ENCODE measurements at places on chromosomes 12 and 14. TPM values are rescaled to one million over a fixed set of nuclear protein-coding genes. Genes with fewer than 3 reads are reported as not detected.

GRCh38 chr12:106586278-106586802 lies 3.5 kb downstream of the RFX4 start:
- no peak for DNase-seq

The INHBE gene
- polyA plus RNA-seq, result 0.36 TPM

The MGAT2 gene
- polyA plus RNA-seq, result 8.8 TPM

DNA sequence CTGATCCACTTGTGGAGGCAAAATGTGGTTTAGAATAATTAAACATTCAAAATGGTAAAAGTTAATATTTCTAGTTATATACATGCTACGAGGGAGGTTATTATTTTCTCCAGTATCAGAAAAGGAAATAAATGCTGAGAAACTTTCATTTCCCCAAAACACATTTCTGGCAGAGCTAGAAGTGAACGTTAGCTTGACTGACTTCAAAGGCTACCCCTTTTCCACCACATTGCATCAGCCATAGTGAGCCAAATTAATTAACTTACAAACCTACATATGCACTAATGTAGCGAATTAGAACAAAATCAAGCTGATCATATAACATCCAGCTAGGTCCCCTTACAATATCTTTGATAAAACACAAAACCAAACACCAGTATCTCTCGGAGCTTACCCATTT lies 49.3 kb upstream of the RERGL start:
- DNase-seq, result no peak

The ACOT4 gene
- polyA plus RNA-seq, result 2.2 TPM

The ARHGDIB gene
- 55.2 TPM for polyA plus RNA-seq

Data from left renal pelvis (tissue), 4 donors.